Activated naive CD4-positive, alpha-beta T cell treated with anti-CD3 and anti-CD28 coated beads for 36 hours (primary cell): ENCODE measurements at places on chromosomes 16 and 17.

DNA sequence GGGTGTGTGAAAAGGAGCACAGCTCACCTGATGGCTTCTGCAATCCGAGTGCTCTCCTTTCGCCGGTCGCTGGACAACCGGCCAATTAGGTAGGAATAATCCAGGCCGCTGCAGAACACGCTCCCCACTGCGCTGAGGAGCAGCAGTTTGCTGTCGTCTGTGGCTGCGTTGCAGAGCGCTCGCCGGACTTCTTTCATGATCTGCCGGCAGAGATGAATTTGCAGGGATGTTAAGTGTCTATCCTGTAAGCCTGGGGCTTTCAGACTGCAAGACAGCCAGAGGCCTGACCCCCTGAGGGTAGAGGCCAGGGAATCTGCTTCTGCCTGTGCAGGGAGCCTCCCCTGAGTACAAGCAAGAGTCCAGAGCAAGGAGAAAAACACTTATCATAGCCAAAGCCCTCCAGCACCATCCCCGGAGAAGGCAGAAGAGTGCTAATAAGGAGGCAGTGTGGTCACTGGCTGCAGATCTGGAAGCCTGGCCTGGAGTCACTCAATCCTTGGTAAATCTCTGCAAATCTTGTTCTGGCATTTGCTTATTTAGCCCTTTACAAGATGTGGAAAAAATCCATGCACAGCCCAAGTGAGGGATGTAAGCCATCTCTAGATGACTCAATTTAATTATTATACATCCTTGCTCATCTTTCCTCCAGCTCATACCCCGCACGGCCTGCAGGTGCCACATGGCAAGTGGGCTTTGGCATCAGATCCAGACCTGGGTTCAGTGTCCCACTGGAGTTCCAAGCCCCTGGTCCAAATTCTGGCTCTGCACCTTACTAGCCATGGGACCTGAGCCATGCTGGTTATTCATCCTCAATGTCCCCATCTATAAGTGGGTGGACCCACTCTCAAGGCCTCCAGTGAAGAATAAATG lies 80.2 kb downstream of the DYNLRB2 start:
- DNase-seq = no peak

DNA sequence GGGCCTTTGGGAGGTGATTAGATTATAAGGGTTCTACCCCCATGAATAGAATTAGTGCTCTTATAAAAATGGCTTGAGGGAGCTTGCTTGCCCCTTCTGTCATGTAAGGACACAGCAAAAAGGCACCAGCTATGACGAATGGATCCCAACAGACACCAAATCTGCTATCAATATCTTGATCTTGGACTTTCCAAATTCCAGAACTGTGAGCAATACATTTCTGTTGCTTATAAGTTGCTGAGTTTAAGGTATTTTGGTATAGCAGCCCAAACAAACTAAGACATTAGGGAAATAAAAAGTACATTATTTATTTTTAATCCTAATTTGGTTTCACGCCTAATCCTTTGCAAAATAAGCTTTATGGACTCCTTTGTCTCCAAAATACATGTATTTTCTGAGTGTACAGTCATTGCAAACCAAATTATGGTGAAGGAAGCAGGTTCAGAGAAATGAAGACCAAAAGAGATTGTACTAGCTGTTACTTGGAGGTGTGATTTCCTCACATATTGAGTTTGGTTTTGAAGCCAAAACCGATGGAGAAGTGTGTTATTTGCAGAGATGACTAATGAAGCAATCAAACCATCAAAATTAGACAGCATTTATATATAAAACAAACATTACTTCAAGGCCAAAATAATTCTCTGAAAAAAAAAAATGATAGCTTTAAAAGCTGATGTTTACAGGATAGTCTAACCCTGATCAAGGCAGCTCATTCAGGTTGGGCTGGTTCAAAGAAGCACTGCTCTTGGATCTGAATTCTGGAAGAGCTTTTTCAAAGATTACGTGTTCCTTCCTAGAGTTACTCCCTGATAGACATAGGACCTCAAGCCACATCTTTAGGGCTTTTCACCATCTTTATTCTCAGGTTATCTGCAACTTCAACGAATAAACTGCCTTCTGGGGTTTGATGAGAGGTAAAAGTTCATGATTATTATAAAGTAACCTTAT lies 71.6 kb downstream of the MYO1D start:
- no peak for DNase-seq

DNA sequence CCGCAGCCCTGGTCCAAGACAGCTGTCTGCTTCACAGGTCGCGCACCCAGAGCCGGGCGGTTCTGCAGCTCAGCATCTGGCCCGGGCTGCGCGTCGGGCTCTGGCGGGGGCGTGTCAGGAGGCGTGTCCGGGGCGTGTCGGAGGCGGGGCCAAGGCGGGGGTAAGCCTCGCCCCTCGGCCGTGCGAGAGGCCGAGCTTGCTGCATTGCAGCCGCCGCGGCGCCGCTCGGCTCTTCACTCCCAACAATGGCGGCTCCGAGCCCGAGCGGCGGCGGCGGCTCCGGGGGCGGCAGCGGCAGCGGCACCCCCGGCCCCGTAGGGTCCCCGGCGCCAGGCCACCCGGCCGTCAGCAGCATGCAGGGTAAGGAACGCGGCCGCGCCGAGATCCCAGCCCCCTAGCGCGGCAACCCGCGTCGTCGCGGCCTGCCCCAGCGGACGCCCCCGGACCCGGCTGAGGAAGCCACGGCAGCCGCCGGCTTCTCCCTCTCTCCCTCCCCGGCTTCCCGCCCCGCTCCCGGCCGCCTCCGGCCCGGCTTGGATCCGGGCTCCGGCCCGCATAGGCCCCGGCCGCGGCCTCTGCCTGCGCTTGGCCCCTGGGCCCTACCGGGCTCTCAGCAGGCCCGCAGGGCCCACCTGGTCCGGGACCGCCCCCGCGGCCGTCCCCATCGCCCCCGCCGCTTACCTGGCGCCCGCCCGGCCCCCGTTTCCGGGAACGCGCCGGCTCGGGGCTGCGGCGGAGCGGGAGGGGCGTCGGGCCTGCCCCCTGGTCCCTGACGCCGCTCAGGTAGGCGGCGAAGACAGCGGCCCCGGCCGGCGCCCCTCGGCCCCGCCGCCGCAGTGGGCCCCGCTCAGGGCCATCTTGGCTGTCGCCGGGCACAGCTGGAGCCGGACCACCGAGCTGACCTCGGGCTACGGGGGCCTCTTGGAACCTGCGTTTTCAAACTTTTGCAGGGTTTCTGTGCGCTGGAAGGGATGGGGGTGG lies at the start of gene MAP2K4:
Gene MAP2K4 (plus strand): TSS at position 236 of the 981 bp plus-strand sequence. CDS start 10 bp downstream, at position 246.
- peak; percentile 93 for DNase-seq

GRCh38 chr17:80765241-80765961 lies 220.8 kb downstream of the RPTOR start:
- peak; percentile 34 for DNase-seq

GRCh38 chr17:16975744-16976625 lies 4.1 kb upstream of the TNFRSF13B start:
- DNase-seq = no peak

GRCh38 chr16:21647562-21648164 lies 4.7 kb downstream of the IGSF6 start:
- no peak for DNase-seq

DNA sequence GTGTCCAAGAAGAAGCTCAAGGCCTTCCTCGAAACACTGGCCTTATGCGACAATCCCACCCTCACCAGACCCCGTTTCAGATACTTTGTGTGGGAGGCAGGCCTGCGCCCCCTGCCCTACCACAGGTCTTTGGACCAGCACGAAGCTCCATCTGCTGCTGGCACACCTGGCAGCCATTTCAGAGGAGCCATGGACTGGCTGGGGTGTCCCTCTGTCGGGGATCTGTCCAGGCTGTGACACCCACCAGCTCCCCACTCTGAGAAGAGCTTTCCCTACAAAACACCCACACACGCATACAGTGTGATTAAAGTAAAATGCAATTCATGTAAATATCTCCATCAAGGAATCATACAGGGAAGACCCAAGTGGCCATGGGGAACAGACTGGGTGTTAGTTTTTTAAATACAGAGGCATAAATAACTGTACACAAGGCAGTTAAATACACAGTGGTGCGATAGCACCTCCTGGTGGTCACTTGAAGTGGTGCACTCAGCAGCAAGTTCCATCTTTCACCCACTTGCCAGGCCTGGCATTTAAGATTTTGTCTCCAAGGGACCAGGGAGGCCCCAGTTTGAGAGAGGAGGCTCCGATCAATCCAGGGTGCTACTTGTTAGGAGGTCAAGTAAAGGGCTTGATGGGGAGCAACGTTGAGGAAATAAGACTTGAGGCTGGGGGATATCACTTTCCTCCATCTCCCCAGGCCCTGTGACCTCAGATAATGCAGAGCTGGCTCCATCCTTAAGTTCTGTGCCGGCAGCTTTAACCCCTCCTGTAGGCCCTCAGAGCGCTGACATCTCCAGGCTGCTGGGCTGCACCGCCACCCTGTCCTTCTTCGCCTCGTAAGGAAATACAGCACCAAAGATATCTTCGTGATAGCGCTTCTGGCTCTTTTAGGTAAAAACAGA lies 43.6 kb downstream of the NOS2 start:
- peak; percentile 74 for DNase-seq

DNA sequence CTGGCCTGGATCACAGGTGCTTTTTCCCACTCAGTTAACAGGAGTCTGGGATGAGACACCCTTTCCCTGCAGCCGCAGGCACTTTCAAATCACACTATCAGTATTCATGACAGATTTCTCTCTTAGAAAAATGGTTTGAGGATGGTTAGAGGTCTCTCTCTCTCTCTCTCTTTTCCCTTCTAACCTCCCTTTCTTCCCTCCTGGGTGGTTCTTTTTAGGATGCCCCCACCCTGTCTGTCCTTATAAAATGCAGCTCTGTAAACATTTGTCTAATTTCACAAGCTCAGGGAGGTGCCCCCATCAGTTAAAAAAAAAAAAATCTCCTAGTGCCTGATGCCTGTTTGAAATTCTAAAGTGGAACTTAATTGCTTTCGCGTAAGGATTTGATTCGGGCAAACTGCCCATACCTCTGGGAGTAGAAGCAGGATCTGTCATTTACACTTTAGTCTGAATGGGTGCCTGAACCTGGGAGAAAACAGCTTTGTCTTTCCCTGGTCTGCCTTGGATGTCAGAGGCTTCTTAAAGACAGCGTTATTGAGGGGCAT lies 158.8 kb downstream of the CCDC182 start:
- no peak for DNase-seq

DNA sequence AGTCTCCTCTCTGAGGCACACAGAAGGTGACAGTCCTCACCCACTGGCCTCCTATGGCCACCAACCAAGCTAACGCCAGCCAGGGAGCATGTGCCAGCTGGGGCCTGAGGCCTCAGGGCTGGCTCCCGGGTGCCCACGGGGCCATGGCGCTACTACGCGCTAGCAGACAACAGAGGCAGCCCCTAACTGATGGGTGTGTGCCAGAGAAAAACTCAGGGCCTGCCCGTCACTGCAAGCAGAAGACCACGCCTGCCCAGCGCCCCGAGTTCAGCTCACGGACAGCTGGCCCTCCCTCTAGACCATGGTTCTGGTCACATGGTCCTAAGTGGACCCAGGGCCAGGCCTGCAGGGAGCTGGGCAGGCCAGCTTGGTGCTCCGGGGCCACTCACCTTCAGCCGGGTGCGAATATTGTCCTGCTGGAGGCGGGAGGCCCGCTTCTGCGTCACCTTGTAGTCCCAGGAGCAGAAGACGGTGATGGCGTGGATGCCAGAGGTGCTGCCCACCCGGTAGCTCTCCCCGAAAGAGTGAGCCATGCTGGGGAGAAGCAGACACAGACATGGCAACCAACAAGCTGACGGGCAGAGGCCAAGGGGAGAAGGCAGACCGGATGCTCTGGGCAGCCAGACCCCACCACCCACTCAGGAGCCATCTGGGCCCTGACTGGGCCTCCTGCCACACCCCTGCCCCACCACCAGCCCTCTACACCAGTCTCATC lies 6.2 kb downstream of the TMC6 start:
- DNase-seq = no peak

GRCh38 chr17:56773124-56773523 lies 60.6 kb downstream of the C17orf67 start:
- DNase-seq = no peak

DNA sequence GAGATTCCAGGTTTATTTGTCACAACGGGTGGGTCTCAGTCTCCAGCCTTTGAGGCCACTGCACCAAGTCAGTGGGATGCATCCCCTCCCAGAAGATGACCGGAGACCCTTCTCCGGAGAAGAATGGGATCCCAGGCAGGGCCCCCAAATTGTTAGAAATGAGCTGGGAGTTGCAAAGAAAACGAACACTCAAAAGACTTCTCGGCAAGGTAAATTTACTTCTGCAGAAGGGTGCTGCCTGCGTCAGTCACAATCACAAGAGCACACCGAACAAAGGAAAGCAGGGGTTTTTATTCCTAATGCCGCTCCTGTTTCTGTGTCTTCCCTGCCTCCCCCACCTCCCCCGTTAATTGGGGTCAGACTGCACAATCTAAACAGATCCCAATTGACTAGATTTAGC lies 61.4 kb downstream of the ATF7IP2 start:
- DNase-seq = no peak

- DNase-seq = no peak
These were observed 79.6 kb upstream of the CDH11 start for GRCh38 chr16:65201511-65201910.

DNA sequence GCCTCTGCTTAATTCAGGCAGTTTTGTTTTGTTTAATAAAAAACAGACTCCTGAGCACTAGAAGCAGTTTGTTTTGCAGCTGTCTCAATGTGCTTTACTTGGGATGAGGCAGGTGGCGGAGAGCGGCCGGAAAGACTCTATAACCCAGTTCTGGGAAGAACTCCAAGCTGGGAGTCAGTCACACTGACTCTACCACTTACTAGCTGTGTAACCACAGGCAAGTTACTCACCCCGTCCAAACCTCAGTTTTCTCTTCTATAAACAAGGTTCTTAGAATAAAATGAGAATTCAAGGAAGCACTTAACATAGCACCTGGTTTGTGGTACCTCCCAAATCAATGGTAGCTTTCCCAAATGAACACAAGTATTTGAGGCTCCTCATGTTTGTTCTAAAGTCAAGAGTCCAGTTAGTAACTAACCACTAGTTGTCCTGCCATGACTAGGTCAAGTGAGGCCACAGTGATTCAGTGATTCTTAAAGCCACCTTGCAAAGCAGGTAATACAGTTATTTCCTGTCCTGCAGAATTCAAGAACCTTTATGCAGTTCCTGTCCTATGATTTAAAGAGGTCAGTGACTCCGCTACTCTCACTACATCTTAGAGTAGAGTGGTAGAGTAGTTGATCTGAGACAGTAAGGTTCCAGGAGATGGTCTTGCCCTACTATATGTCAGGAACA lies 2.7 kb downstream of the TXNDC17 start:
- DNase-seq = no peak

- no peak for DNase-seq
These were observed 4.3 kb upstream of the CAPN15 start for GRCh38 chr16:523097-523741.

- no peak for DNase-seq
These were observed at the start of gene CYGB for GRCh38 chr17:76537578-76538280. TSS of gene CYGB (minus strand) at chr17:76537709. CDS start at chr17:76537542, 167 bp downstream.

DNA sequence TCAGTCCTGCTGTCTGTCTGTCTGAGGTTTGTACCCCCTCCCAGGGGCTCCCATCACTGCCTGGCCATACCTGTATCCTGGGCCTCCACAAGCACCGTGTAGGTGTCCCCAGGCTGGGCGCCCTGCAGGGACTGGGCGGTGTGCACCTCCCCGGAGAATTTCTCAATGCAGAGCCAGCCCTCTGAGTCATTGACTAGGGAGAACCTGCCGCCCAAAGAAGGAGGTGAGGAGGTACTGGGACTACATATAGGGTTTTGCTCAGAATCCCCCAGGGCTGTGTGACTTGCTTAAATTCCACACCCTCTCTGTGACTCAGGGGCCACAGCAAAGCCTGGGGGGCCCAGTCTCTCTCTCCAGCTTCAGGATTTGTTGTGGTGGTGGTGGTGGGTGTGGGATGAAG lies 7.6 kb downstream of the CDH16 start:
- DNase-seq = no peak
